SJCRH30 (cell line): ENCODE measurements at places on chromosomes 1 and 21. TPM values are rescaled to one million over a fixed set of nuclear protein-coding genes. Genes with fewer than 3 reads are reported as not detected.

GRCh38 chr1:117599286-117600221, 6.3 kb upstream of the TENT5C start:
- no peak for DNase-seq

DNA sequence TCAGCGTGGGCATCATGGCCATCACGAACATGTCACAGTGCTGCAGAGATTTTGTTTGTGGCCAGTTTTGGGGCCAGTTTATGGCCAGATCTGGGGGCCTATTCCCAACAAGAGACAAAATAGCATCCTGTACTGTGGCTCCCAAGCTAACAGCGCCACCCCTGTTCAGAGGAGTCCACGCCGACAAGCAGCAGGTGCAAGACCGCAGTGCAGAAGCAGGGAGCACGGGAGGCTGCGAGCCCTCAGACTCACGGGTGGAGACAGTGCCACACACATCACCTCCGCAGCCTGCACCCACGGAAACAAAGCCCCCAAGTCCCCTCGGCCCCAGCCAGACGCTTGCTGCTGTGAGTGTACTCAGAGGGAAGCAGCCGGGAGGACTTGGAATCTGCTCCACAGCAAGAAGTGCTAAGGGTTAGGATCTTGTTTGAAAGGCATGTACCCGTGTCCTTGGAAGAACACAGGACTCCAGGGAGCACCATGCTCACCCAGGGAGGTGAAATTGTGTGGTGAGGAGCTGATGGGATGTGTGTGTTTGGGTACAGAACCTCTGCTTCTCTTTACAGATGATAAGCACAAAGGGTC, 7.1 kb downstream of the TCP10L start:
- DNase-seq = peak; percentile 39

YARS1 gene
- total RNA-seq = 81.3 and 91.7 TPM in 2 replicates

RNF207 gene
- total RNA-seq = not detected in 2 replicates
